ENCODE measurements at places on chromosomes 12 and 14. TPM values are rescaled to one million over a fixed set of nuclear protein-coding genes. Genes with fewer than 3 reads are reported as not detected.

The NPAS3 gene
- 4.4 TPM for total RNA-seq

The BBOF1 gene
- 3.1 TPM for total RNA-seq

The CAPS2 gene
- 8.9 TPM for total RNA-seq

The TAC3 gene
- total RNA-seq: not detected

The CARMIL3 gene
- 0.72 TPM for total RNA-seq

The OR4K14 gene
- not detected for total RNA-seq
